Activated CD4-positive, alpha-beta T cell treated with anti-CD3 and anti-CD28 coated beads, Interleukin-2, amount 50 U/mL, for 24 hours (primary cell): ENCODE measurements at places on chromosomes 16 and 17.

GRCh38 chr16:3829631-3830536 lies 50.6 kb downstream of the CREBBP start:
- no peak for DNase-seq

DNA sequence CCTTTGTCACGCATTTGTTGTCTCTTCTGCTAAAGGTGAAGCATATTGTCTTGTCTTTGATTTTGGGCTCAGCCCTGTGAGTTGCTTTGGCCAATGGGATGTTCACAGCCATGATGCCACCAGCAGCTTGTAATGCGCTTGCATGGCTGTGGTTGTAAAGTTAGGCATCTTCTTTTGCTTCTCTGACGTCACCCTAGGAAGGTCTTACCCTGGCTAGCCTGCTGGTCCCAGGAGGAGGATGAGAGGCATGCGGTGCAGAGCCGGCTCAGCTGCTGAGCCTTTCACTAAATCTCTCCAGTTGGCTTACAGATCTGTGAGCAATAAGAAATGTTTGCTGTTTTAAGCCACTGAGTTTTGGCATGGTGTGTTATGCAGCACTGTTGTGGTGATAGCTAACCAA lies 40.8 kb downstream of the IRX6 start:
- DNase-seq: no peak

DNA sequence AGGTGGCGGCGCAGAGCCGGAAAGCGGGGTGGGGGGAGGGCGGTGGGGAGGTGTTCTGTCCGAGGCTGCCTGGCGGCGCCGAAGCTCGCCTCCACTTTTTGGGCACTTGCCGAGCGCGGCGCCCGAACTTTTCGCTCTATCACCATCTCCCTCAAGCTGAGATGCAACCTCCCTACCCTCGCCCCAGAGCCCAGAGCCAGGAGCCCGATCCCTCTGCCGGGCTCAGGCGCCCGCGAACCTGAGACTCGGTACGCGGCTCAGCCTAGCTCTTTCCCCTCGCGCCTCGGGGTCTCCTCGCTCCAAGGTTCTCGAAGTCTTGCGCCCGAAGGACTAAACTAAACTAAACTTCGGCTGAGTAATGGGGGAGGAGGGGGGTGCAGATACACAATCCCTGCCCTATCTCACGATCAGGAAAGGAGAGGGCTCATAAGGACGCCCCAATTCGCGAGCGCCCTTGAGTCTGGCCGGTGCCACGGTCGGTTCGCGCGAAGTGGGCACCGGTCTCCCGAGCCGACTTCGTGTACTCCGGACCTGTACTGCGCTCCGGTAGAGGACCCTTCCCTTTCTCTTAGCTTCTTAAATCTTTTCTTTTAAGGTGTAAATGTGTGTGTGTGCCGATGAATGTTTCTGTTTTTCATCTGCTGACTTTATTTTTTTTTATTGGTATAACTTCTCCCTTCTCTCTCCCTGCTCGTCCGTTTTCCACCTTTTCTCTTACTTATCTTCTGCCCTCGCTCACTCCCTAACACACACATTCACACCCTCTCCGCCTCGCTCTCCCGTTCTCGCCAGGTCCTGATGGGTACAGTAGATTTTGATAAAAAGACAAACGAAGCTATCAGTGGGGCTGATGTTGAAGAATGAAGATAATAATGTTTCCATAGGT lies 1.9 kb upstream of the SALL1 start:
- DNase-seq: no peak

- DNase-seq: peak; percentile 97
Observed at GRCh38 chr17:64145751-64146417, 15.9 kb upstream of the ERN1 start.

DNA sequence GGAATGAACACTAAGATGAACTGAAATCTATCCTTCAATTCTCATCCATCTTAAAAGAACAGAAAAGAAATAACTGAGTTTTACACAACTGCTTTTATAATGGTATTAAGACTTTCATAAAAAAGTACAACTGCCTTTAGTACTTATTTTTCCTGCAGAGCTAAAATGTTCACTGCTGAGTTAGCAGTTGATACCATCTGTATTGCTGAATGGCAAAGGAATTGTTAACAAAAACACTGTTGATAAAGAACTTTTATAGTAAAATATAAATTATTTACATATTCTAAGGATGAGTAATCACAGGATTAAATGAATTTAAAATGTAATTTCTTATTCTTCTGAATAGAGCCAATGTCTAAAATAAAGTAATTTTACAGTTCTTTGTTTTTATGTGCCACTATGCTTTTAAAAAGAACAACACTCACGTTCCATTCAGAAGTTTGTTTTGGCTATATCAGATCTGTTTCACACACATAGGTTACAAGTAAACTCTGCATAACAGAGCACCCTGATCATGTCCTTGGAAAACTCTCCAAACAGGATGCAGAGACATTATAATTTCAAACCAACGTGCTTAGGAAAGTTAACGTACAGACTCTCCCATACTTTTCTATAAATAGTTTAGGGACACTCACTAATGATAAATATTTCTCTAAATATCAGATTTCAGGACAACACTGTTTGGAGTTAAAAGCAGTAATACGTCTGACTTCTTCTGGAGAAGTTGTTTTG lies 151.1 kb downstream of the ITFG1 start:
- no peak for DNase-seq

GRCh38 chr17:61488878-61489718 lies 36.9 kb downstream of the TBX4 start:
- no peak for DNase-seq

DNA sequence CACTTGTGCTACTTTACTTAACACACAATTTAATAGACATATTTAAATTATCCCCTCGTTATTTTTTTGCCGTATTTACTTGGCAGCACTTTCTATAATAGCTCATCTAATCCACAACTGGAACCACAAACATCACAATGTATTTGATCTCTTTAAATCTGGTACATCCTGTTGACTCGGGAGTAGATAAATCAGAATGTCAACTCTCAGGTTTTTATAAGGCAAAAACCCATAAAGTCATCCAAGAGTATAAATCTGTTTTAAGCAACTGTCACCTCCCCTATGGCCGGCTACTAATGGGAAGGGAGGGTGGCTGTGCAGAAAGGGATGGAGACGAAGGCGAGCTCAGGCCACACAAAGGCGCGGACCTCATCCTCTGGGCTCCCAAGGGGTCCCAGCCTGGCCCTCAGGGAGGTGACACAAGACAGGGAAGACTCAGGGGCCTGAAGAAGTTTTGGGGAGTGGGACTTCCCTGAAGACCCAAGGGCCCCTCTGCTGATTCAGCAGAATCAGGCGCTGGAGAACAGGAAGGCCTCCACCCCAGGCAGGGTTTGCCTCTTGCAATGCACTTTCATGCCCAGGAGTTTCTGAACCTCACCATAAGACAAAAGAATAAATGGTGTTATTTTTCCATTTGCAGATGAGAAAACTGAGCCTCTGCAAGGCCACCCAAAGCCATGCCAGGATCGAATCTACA lies 122.5 kb downstream of the ZNF423 start:
- DNase-seq: no peak

GRCh38 chr16:67665598-67665997 lies 952 bp downstream of the ENKD1 start:
- DNase-seq: no peak
